ENCODE measurements at places on chromosomes 2 and 18.
A peak's percentile ranks its signal among the peaks of the same experiment; 100 is the strongest.

- DNase-seq = no peak
Measured at GRCh38 chr2:234991793-234992192, 40.0 kb downstream of the SH3BP4 start.

GRCh38 chr2:8847400-8847799 is 10.0 kb upstream of the KIDINS220 start:
- peak; percentile 56 for DNase-seq

GRCh38 chr2:239399921-239400595 is 762 bp downstream of the HDAC4 start:
- DNase-seq = peak; percentile 37

- no peak for DNase-seq
Measured at GRCh38 chr18:26181343-26181826, 44.9 kb upstream of the TAF4B start.

DNA sequence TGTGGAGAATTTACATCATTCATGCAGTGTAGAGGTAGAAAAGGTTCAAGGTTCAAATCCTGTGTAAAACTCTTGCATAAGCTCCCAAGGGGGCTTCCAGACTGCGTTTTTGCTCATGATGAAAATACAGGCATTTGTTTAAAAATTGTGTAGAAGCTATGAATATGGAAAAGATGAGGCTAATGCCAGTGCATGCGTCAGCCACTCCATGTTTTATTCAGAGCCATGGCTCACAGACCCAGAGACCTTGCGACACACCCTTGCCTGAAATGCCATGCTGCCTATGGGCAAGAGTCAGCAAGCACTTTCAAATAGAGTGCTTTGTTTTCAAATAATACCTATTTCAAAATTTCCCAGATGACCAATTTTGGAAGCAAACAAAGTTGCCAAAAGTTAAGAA is 262.3 kb downstream of the TRIB2 start:
- DNase-seq = no peak

- no peak for DNase-seq
Measured at GRCh38 chr2:188204824-188205223, 86.8 kb upstream of the GULP1 start.

- no peak for DNase-seq
Measured at GRCh38 chr2:30716123-30716900, 90.9 kb downstream of the CAPN13 start.

GRCh38 chr2:101380376-101380775 is 6.9 kb downstream of the CREG2 start:
- DNase-seq = peak; percentile 74

GRCh38 chr2:74495440-74495839 is 4.0 kb downstream of the LBX2 start:
- no peak for DNase-seq

GRCh38 chr2:121650315-121650930 is 1.2 kb upstream of the CLASP1 start:
- peak; percentile 48 for DNase-seq

GRCh38 chr18:66523219-66523991 is 80.5 kb downstream of the CDH19 start:
- no peak for DNase-seq

DNA sequence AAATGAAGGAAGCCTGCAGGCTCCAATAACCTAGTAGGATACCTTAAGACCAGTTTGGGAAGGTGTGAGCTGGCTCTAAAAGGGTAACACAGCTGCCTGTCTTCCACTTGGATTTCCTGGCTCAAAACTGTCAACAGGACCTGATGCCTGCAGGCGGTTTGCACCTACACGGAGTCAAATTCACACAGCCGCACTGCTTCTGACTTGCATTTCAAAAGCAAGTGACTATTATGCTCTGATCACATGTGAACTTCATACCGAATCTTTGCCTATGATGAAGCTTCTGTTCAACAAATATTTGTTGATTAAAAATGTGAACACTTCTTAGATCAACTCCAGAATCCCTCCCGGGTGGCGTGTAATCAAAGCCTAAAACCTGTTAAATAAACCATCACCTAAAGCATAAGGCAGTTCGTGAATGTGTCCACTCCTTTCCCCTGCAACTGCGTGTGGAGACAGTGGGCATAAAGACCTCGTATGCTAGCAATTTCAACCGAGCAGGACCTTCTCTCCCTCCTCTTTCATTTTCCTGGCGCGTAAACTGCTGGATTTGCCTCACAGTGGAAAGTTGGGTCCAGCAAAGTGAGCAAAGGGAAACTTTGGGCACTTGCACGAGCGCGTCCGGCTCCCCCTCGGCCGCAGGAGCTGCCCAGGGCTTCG is 784 bp downstream of the CRACDL start:
- DNase-seq = no peak

DNA sequence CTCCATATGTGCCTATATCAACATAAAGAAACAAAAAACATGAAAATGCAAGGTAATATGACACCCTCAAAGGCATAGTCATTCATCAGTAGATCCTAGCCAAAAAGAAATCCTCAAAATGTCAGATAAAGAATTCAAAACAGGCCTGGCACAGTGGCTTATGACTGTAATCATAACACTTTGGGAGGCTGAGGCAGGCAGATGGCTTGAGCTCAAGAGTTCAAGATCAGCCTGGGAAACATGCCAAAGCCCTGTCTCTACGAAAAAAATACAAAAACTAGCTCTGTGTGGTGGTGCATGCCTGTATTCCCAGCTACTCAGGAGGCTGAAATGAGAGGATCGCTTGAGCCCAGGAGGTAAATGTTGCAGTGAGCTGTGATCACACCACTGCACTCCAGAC is 284.6 kb upstream of the KLHL29 start:
- no peak for DNase-seq

GRCh38 chr2:234172066-234172465 is 121.6 kb downstream of the SPP2 start:
- no peak for DNase-seq

DNA sequence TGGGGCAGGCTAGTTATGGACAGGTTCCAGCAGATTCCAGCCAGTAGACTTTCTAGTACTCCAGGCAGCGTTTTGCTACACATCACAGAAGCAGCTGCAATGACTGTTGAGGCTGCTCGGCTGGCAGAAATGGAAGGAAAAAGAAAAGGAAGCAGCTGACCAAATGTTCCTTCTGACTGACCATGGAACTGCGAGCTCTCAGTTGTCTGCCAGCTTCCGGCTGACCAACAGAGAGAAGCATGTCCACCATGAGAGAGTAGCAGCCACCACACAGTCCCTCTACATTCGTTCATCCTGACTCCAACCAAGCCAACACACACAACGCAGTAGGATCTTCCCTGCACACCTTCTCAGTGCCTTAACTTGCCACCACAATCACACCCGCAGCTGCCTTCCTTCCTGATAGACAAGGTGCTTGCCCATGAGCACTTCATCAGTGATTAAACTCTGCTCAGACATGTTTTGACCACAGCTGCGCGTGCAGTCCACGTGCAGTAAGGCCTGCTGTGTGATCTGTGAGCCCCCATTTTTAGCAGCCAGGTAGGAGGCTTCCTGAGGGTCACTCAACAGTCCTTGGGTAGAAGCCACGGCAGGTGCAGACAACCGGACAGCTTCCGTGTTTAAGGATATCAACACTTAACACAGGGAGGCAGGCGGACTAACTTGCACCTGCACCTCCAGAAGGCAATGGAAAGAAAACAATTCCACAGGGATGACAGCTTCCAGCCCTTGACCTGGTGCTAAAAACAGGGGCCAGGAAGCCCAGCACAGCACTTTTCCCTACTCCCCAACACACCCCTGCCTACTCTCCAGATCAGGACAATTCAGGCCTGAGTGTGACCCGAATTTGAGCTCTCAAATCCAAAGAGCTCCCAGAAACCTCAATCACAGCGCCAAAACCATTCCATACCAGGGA is 996 bp downstream of the TGFBRAP1 start:
- DNase-seq = peak; percentile 32

DNA sequence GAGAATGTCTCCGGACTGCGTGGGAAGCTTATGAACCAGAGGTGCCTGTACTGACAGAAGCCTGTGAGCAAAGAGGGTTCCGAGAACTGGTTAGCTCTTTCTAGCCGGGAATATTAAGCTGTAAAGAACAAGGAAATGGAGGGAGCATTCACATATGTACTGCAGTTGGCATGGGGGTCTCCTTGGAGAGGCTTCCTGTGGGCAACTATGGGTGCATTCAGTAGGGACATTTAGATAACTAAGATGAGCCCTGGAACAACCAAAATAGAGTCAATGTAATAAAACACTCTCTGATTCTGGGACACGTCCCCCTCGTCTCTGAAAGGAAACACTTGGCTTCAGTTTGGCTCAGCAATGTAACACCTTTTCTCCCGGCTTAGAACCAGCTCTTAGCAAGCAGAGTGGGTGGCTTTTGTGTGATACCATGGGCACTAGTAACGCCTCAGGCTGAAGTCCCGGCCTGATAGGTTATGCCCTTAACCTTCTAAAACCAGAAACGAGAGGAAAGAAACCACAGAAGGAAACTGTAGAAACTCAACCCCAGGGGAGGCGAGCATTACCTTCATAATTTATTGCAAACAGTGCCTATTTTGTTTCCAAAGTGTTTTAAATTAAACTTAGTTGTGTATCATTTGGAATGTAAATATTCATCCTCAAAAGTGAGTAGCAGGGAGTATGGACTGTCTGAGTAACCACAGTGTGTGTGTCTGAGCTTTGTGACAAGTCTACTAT is 48.8 kb upstream of the LPIN2 start:
- no peak for DNase-seq

- DNase-seq = no peak
Measured at GRCh38 chr2:119218478-119219064, 5.1 kb upstream of the STEAP3 start.

DNA sequence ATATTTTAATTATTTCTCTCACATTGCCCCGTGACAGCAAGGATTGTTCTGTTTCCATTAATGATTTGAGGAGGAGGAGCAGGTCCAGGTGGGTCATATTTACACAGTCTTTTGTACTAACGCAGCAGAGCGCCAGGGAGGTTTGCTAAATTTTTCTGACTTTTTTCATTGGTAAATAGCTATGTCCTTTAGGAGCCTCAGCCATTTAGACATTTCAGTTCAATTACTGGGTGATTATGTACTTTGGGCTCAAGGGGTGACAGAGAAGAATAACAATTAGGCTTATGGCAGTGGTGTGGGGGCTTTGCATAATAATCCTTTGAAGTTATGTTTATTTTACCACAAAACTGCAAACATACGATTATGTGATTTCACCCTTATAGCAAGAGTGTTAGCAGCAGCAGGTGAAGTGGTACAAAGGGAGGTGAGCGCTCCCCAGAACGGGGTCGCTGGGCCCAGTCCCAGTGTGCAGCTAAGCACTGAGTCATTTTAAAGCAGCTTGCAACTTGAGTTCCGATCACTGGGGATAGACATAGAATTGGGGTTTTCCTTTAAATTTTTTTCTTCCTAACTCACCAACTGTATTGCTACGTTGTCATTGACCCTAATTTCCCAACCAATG is 80.3 kb downstream of the TSHZ1 start:
- DNase-seq = no peak

- DNase-seq = no peak
Measured at GRCh38 chr18:62554061-62554815, 31.4 kb downstream of the ZCCHC2 start.

DNA sequence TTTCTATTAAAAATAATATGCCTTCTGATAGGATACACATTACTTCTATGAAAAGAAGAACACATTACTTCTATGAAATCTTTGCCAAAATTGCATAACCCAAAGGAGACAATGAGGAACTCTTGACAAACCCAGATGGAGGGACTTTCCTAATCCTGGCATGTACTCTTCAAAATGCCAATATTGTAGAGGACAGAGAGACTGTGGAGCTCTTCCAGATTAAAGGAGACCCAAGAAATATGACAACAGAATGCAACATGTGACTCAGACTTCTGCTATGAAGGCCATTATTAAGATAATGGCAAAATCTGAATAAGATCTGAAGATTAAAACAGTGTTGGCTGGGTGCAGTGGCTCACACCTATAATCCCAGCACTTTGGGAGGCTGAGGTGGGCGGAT is 22.2 kb downstream of the SOWAHC start:
- DNase-seq = no peak

- peak; percentile 15 for DNase-seq
Measured at GRCh38 chr2:128028668-128029054, 802 bp upstream of the SAP130 start.

- no peak for DNase-seq
Measured at GRCh38 chr2:139403948-139404347, 623.8 kb upstream of the NXPH2 start.

GRCh38 chr2:145806546-145806945 is 1286.6 kb upstream of the ZEB2 start:
- no peak for DNase-seq

DNA sequence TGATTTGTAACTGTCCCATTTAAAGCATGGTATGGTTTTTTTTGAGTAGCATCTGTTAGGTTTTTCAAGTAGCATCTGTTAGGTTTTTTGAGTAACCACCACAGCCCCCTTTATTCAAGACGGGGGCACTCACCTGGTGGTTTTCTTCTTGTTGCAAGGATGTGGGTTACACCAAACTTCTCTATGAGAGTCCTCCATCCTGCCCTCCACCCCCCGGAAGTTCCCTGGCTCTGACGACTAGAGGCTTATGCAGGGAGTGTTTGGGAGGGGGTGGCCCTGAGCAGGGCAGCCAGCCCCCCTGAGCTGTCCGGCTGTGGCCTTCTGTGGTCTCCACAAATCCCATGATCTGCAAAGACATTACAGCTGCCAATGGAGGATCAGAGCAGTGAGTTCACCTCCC is 39.3 kb downstream of the MTCL1 start:
- no peak for DNase-seq

DNA sequence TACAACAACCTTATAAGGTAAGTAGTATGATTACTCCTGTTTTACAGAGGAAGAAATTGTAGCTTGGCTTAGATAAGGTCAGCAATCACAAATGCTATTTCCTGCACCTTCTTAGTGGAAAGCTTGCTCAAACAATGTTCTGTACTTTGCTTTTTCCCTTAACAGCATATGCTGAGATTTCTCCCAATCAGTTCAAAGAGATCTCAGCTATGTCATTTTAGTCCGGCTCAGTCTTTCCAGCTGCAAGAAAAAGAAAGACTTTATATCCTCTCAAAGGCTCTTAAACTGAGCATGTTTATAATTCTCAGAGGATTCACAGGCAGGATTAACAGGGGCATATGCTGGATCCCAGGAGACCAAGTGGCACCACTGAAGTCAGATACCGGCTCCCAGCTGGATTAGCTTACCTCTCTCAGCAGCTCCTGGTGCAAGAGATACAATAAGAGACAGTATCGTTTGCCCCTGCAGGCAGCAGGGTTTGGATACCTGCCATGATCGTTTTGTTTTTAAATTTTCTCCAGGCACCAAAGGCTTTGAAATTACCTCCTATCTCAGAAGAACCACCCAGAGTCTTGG is 29.5 kb downstream of the KIAA2012 start:
- DNase-seq = no peak

DNA sequence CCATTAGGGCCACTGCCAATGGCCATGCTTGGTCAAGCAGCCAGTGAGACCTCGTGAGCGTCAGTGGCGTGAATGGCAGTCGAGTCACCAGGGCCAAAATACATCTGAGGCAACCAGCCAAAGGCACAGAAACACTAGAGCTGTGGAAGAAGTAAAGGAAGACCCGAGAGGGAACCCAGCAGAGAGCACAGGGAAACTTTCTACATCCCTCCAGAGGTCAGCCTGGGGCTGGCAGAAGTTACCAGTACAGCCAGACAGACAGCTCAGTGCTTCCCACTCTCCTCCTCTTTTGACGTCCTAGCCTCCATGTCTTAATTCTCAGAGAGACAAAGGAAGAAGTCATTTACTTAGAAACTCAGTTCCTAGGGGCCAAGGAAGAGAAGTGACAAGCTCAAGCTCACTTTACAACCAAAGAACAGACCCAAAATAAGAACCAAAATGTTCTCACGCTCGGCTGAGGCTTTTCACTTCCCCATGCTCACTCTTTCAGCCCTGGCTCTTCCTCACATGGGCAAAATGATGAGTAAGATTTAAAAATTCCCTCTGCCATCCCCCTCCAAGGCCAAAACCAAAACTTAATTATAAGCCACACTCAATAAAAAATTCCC is 8.7 kb downstream of the CYRIA start:
- DNase-seq = no peak

- no peak for DNase-seq
Measured at GRCh38 chr2:64910972-64911433, 78.2 kb upstream of the SLC1A4 start.
